ENCODE measurements at places on chromosomes 3 and 15.

DNA sequence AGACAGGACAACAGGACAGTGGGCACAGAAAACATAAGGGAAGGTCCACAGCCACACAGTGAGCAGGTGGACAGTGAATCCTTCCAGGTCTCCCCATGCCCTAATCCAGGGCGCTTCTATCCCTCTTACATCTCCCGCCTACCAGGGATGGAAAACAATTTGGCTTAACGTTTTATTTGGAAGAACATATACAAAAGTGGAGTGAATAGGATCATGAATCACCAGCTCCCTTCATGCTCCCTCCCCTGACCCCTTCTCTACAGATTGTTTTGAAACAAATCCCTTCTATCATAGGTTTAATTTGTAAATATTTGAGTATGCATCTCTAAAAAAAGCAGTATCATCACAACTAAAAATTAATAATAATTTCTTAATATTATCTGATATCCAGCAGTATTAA lies 52.5 kb downstream of the CLDN11 start:
- no peak for DNase-seq

DNA sequence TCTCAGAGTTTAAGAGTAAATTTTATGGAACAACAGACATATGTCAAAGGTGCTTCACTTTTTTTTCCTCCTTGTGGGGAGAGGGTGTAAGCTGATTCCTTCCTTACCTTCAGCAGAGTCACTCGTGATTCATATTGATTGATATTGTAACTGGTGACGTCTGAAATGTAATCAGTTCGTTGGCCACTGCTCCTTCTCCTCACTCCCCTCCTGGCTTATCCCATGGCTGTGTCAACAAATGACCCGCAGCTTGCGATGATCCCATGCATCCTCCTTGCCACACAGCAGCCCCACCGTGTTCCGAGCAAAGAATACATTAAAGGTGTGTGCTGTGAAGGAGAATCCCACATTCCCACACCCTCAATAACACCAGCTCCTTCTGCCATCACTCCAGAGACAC lies 7.3 kb downstream of the MGLL start:
- DNase-seq = no peak

- DNase-seq = no peak
Measured at GRCh38 chr3:175307642-175308041, 448.5 kb downstream of the NAALADL2 start.

GRCh38 chr3:7978087-7978422 lies 523.6 kb upstream of the LMCD1 start:
- DNase-seq = no peak

- DNase-seq = no peak
Measured at GRCh38 chr3:46278816-46279672, 36.8 kb downstream of the CCR3 start.

GRCh38 chr15:72907733-72908132 lies 124.2 kb upstream of the ADPGK start:
- DNase-seq = no peak

DNA sequence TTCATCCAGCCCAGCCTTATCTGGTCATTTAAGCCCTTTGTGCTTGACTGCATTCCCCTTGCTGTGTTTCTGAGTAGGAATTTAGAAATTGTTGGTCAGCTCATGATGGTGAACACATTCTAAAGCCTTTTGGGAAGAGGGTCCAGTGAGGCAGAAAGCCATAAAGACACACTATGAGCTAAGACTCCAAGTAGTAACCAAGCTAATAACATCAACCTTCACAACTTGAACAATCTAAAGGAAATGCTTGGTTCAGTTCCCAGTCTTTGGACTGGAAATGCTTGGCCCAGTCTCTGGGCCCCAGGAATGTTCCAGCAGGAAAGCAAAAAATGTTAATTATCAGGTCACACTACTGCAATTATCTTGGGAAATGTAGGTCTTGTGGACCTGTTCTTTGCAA lies 7.7 kb downstream of the PLSCR1 start:
- DNase-seq = no peak

GRCh38 chr3:142281474-142281873 lies 56.1 kb upstream of the GK5 start:
- no peak for DNase-seq

DNA sequence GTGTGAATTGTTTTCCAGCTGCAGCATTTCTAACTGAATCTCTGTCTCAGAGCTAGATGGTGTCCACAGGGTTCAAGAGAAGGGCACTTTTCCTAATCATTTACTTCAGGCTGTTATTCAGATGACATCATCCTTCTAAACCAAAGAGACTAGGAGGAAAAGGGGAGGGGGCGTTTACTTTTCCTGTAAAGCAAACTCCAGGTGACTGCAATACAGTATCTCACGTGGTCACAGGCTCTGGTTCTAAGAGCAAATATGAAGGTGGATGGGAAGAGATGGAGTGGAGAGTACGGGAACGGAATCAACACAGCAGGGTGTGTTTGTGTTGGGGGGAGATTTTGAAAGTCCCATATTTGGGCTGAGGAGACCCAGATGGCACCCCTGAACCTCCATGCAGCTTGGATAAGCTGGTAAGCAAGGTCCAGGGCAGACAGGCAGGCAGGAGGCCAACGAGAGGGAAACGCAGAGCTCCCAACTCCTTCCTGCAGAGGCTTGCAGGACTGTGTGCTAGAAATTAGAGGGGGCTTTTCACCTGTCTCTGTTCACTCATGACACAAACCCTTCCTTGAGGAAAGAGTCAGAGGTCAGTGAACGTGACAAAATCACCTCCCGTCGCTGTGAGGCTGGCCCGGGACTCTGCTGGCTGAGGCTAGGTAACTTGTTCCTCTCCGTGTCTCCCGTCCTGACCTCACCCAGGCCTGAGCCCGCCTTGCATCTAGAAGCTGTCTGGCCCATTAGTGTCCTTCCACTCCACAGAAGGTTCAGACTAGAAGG lies 151.2 kb downstream of the OPA1 start:
- no peak for DNase-seq

GRCh38 chr15:75460646-75461045 lies 9.2 kb upstream of the SIN3A start:
- no peak for DNase-seq

GRCh38 chr3:161649900-161650484 lies 153.4 kb downstream of the OTOL1 start:
- DNase-seq = no peak

DNA sequence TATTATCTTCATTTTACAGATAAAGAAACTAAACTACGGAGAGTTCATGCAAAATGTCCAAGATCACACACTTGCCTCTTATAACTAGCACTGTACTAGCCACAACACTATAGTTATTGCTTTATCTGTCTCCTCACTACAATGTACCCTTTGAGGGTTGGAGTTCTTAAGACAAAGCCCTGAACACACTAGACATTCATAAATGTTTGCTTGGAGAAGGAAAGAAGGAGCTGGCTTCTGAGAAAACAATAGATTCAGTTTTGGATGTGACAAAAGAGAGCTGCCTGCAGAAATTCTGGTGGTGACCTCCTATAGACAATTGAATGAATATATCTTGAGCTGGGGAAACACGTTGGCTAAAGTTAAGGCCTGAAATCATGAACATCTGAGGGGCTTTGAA lies 169.9 kb upstream of the ARHGEF26 start:
- DNase-seq = no peak

- no peak for DNase-seq
Measured at GRCh38 chr3:128498901-128499530, 6.0 kb upstream of the GATA2 start.

GRCh38 chr3:107111872-107112271 lies 265.4 kb upstream of the CCDC54 start:
- DNase-seq = no peak

DNA sequence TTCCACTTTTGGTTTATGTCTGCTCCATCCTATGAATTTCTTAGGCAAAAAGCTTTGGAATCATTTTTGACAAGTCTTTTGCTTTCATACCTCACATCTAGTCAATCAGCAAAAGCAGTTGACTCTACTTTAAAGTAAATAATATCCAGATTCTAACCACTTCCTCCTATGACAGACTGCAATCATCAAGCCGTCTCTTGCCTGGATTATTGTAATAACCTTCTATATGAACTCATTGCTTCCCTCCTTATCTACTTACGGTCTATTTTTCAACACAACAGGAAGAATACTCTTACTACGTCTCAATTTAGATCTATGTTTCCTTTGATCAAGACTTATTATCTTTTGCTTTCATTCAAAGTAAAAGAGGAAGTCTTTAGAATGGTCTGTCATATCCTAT lies 20.7 kb downstream of the CLDN1 start:
- no peak for DNase-seq

- DNase-seq = no peak
Measured at GRCh38 chr3:10242182-10243065, 5.8 kb upstream of the TATDN2 start.

- no peak for DNase-seq
Measured at GRCh38 chr3:56974247-56974930, 86.1 kb upstream of the SPATA12 start.

- DNase-seq = no peak
Measured at GRCh38 chr3:136189859-136190617, 6.1 kb downstream of the MSL2 start.

- no peak for DNase-seq
Measured at GRCh38 chr3:62644493-62644892, 230.7 kb downstream of the CADPS start.

DNA sequence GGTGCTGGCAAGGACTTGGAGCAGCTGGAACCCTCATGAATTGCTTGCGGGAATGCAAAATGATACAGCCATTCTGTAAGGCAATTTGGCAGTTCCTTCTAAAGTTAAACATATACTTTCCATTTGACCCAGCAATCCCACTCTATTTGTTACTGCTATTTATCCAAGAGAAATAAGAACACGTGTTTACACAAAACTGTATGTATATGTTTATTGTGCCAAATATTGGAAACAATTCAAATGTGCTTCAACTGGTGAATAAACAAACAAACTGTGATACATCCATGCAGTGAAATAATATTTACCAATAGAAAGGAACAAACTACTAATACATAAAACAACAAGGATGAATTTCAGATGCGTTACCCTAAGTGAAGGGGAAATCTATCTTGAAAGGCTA lies 60.0 kb upstream of the NTRK3 start:
- DNase-seq = no peak

DNA sequence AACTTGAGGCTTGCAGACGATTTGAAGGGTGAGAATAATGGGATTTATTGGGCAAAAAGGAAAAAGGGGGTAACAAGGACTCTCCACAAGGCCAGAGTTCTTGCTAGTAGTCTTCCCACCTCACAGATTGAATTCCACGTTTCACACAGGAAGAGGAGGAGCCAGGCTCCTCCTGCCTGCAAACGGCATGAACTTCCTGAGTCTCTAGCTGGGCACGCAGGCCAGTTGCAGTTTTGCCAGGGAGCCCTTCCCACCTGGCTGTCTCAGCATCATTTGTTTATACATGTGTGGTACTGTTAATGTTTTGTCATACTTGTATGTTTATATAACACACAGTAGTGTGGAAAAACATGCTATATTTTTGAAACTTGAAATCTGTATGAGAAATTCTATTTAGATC lies 155.0 kb downstream of the NLGN1 start:
- no peak for DNase-seq

DNA sequence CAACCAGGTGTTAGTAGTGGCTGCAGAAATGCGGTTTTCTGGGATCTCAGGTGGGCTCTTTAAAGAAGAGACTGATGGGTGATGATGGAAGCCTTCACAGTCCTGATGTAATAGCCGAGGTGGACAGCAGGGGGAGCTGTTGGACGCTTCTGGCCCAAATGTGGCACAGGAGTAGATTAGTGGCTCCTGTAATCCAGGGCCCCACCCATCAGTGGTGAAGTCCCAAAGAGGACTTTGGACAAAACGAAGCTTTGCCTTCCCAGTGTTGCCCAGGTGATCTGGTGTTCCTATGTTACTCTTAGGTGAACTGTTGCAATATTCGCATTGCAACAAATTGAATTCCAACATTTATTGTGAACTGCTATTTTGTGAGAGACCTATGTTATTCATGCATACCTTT lies 31.8 kb upstream of the MYZAP start:
- no peak for DNase-seq

- DNase-seq = no peak
Measured at GRCh38 chr3:185929192-185930151, 8.3 kb downstream of the TRA2B start.

DNA sequence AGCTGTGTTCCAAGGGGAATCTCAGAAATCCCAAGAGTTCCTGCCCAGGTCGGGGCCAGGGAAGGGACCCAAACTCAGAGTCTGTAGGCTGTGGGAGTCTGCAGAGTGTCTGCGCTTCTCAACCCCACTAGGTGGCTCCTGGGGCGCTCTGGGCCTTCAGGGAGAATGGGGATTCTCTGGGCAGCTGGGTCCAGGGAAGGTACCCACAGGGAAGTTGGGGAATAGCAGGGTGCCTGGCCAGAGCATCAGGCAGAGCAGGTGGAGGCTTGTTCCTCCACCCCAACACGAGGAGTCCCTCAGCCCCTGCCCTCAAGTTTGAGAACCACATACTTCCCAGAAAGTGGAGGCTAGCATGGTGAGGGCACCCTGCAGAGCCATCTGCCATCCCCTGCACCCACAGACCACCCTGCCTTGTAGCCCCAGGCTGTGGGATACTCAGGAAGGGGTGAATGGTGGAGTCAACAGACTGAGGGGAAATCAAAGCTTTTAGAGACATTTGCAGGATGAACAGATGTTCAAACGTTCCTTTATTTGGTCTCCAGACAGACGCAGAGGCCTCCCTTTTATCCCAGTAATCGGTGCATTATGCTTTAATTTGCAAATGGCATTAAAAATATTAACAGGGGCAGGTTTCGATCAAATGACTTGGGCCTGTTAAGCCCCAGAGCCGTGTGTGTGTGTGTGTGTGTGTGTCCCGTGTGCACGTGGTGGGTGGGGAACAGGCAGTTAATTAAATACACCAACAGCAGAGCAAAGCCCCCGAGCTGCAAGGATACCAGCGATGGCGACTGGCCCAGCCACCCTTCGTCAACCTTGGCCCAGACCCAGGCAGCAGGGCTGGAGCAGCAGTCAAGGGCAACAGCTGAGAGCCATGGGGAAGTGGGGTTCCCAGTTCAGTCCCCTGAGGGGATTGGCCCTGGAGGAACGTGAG lies 57.7 kb downstream of the DNAJB8 start:
- no peak for DNase-seq

- DNase-seq = no peak
Measured at GRCh38 chr15:96042734-96043224, 287.7 kb upstream of the NR2F2 start.

- DNase-seq = no peak
Measured at GRCh38 chr3:46847744-46848143, 15.5 kb downstream of the MYL3 start.

DNA sequence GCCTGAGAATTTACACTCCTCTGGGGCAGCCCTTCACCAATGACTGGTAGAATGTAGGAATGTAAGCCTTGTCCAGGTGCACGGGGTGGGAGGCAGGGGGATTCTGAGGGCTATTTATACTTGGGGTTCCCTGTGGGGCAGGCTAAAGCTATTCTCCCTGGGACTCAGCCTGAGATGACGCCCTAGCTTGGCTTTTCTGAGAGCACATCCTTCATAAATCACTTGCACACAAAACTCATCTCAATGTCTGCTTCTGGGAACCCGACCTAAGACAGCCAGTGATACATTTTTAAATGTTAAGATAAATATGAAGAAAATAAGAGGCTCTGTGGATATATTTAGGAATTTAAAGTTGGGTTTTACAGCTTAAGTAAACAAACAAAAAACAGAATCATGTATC lies 16.6 kb downstream of the TMEM158 start:
- DNase-seq = no peak

Data from cortex of kidney (tissue), 1 donor.